ENCODE measurements at places on chromosomes 4 and X. TPM values are rescaled to one million over a fixed set of nuclear protein-coding genes. Genes with fewer than 3 reads are reported as not detected.

Gene MAGED4
- polyA plus RNA-seq: 60.3 TPM

Gene PPEF2
- 0.06 TPM for polyA plus RNA-seq

DNA sequence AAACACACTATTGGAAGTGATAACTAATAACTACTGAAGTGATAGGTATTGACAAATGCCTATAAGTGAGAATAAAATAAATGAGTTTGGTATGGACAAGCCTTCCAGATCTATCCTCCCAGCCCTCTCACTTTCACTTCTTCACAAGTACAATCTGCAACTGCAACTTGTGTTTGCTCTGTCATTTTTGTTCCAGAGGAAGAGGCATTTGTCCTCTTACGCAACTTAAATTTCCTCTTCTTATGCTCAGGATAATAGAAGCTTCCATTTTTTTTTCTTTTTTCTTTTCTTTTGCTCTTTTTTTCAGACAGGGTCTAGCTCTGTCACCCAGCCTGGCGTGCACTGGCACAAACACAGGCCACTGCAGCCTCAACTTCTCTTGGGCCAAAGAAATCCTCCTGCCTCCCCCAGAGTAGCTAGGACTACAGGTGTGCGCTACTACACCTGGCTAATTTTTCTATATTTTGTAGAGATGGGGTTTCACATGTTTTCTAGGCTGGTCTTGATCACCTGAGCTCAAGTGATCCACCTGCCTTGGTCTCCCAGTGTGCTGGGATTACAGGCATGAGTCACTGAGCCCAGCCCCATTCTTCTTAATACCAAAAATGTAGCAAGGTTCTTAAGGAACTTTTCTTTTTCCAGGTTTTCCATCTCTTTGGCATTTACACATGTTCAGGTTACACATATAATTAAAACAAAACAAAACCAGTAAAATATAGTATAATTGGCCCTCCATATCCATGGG, 73.1 kb downstream of the PDGFC start:
- DNase-seq: no peak

DNA sequence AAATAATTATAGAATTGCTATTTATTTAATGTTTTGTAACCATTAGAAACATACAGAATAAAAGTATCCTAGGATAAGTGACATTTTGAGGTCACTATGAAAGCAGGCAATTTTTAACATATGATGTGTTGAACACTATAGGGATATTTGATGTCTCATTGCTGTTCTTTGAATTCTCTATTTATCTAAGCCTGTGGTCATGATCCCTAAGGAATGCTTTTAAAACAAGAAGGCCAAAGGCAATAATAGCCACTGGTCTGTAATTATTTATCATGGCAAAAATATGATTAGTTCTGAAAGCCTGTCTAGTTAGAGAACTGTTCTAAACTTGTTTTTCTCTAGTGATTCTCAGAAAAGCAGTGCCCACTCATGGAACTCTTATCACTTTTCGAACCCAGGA, 186.6 kb downstream of the RPA4 start:
- DNase-seq: no peak

DNA sequence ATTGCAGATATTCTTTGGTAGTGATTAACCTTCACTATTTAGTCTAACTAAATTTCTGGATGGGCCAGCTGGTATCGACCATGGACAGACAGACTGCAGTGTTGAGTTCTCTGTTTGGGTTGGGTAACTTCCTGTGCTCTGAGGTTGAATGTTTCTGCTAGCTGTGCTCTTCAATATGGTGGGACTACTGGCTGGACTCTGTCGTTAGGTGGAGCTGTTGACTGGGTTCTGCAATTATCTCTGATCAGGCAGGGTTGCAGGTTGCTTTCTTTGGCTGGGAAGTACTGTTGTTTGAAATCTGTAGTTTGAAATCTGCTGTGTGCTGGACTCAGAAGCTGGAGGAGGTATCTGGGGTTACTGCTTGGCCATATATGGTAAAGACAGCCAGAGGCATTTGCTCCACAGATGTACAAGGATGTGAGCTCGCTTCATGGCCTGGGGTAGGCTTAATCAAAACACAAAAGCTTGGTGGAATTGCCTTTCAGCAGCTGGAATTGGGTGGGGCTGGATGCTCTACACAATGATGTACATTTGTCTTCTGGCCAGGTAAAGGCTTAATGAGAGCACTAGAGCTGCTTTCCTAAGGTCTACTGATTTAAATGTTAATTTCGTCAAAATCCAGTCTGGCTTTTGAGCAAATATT, 1472.0 kb downstream of the FAM133A start:
- DNase-seq: no peak

GRCh38 chr4:141090473-141090872, 42.8 kb downstream of the RNF150 start:
- DNase-seq: no peak

DNA sequence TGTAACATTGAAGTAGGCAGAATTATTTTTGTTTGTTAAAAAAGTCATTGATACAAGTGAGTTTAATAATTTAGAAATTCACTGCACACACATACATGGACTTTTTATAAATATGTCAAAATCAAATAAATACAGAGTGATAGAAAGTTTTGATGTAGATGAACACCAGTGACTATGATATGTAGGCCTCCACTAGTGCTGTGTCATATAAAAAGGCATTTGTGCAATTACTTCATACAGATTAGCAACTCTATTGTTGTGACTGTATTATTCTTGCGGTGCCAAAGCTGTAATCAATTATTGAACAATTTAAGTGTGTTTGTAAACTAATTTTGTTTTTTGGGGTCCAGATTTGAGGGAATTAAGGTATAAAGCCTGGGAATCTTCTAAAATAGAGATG, 366.2 kb upstream of the PITX2 start:
- no peak for DNase-seq

Gene SAGE1
- not detected for polyA plus RNA-seq

Gene ARHGAP24
- 49.0 TPM for polyA plus RNA-seq

Gene PPEF1
- 0.44 TPM for polyA plus RNA-seq

Gene AREG
- 0.21 TPM for polyA plus RNA-seq

Gene GATA1
- 0.72 TPM for polyA plus RNA-seq

Gene ATP2B3
- 0.36 TPM for polyA plus RNA-seq

- DNase-seq: no peak
Observed at GRCh38 chr4:19614171-19614570, 637.5 kb upstream of the SLIT2 start.

GRCh38 chr4:140243278-140243753, 89.3 kb upstream of the MAML3 start:
- no peak for DNase-seq

DNA sequence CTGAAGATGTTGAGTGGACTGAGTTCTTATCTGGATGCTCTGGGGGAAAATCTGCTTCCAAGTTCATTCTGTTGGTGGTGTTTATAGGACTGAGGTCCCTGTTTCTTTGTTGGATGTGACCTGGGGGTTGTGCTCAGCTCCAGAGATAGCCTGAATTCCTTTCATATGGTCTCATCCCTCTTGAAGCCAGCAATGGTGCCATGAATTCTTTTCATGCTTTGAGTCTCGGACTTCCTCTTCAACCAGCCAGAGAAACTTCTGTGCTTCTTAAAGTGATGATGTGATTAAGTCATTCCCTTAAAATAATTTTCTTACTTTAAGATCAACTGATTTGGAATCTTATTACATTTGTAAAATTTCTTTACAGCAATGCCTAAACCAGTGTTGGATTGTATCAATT, 233.8 kb upstream of the UGT8 start:
- DNase-seq: no peak

Gene IGSF1
- 85.8 TPM for polyA plus RNA-seq

All from hindlimb muscle (tissue), 1 donor.